ENCODE measurements at places on chromosomes 7 and 10. TPM values are rescaled to one million over a fixed set of nuclear protein-coding genes. Genes with fewer than 3 reads are reported as not detected.

DNA sequence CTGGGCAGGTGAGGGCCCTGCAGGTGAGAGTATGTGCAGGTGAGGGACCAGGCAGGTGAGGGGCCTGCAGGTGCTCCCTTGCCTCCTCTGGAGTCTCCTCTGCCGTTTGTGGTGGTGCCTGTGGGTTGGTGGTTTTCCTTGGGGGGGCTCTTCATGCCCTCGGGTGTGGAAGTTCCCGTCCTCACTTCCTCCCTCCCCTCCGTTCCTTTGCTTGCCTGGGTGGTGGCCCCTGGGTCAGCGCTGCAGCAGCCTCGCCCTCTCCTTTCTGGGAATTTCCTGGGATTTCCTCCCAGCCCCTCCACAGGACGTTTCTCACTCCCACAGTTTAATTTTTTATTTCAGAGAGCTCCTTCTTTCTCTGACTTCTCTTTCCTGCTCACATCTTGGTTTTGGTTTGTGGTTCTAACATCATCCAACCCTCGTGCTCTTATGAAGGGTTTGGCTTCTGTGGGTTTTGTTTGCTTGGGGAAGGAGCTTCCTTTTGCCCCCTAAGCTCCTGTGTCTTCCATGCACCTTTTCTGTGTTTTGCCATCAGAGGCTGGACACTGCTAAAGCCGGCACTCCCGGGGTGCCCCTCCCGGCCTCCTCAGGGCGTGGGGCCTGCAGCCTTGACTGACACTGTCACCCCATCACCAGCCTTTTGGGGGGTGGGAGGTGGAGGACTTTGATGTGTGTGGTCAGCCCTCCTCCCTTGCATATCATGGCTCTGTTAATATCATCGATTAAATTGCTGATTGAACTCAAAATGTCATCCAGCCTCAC is 29.2 kb upstream of the ADGRA1 start:
- DNase-seq, result no peak

- DNase-seq, result peak; percentile 32
Observed at GRCh38 chr7:102432442-102433218, 745 bp upstream of the ORAI2 start.

GRCh38 chr7:106166651-106167342 is 54.7 kb upstream of the SYPL1 start:
- peak; percentile 53 for DNase-seq

DNA sequence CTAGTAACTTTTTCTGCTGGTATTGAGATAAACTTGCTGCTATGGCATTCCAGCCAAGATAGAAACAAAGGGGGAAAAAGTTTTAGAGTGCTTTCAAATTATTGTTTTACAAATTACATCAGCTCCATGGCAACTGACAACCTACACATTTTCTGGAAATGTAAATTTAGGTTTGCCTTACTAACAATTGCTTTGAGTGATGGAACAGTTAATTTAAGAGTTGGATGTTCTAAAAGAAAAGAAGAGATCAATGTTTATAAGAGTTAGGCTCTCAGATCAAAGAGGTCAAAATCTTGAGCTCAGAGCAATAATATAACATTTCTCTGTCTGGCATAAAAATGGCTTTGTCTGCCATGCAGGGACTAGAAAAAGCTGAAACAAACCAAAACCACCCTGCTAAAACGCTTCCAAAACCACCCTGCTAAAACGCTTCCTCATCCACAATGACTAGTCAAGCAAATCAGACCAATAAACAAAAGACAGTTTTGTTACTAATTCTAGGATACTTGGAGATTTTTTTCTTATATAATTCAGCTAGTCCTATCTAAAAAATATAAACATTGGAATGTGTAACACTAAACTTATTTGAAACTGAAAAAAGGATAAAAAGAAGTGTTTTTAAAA is 32.3 kb downstream of the ORC5 start:
- no peak for DNase-seq

- no peak for DNase-seq
Observed at GRCh38 chr10:89242840-89243568, 8.6 kb downstream of the LIPA start.

Gene HYAL4
- not detected for total RNA-seq

DNA sequence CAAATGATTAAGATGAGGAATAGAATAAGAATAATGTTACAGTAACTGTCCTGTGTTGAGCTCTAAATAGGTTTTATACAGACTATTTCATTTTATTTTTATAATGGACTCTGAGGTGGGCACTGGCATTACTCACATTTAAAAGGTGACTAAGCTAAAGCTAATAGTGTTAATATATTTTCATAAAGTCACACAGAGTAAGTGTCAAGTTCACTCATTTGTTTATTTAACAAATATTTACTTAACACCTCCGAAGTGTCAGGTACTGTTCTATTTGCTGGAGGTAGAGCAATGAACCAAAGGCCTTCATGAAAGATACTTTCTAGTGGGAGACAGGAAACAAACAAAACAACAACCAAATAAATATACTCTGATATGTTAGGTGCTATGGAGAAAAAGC is 44.0 kb downstream of the ASB4 start:
- DNase-seq, result no peak

DNA sequence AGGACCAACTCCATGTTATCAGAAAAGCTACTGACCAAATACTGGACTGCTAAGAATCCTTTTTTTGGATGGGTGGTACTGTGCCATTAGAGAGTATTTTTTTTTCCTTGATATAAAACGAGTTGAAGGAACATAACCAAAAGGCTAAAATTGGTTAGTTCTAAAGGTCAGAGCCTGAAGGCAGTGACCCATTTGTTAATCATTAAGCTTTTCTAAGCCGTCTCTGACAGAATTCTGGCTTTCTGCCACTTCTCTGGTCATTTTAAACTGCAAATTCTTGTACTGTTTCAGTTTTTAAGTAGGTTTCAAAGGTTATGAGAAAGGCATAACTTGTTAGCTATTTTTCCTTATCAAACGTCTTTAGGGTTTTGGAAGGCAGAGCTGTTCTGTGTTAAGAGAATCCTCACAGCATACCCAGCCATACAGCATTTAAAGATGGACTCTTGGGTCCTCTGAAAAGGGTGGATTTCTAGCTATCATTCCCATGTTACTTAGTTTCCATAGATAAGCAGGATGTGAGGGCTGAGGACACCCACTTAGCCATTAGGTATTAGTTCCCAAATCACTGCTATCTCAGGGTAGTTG is 196.8 kb downstream of the RNLS start:
- DNase-seq, result no peak

Gene CFAP46
- total RNA-seq, result 0.16 TPM

GRCh38 chr7:132752431-132752830 is 176.2 kb upstream of the PLXNA4 start:
- DNase-seq, result no peak

Gene HTRA1
- total RNA-seq, result not detected

Measured in activated CD4-positive, alpha-beta T cell treated with anti-CD3 and anti-CD28 coated beads for 36 hours (primary cell).